ENCODE measurements at places on chromosomes 11 and 22.

DNA sequence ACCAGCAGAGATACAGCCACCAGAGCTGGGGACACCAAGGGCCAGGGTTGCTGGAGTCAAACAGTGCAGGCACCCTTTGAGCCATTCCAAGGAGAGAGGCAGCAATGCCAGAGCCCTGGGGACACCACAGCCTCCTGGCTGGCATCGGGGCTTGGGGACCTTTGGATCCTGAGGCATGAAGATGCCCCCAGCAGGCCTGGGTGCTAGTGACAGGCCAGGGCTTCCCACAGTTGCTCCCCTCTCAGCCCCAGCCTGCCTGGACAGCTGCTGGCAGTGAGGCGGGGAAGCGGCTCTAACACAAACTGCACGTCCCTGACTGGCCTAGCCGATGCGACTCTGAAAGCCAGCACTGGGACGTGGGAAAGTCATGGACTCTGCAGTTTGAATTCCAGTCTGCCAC is 2.7 kb downstream of the CD5 start:
- no peak for DNase-seq

DNA sequence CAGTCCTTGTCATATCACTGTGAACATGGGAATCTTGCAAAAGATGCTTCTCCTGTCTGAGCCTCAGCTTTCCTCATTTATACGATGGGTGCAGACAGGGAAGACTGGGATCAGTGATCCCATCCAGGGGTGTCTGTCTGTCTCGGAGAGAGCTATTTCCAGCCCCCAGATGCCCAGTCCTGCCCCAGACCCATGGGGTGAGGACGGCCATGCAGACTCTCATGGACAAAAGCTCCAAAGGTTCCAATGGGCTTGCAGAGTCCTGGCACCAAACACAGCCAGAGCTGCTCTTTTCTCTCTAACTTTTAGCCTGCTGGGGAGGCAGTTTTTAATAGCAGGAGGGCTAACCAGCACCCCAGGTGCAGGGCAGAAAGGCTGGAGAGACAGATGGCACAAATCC is 5.2 kb downstream of the SCUBE1 start:
- DNase-seq = no peak

GRCh38 chr11:57972013-57972367 is 51.7 kb upstream of the OR9Q1 start:
- DNase-seq = no peak

- DNase-seq = no peak
These were observed 12.3 kb downstream of the STARD10 start for GRCh38 chr11:72781313-72782080.

All from kidney epithelial cell (primary cell).